Left renal cortex interstitium (tissue), 4 donors: ENCODE measurements at places on chromosomes 2 and 18.

DNA sequence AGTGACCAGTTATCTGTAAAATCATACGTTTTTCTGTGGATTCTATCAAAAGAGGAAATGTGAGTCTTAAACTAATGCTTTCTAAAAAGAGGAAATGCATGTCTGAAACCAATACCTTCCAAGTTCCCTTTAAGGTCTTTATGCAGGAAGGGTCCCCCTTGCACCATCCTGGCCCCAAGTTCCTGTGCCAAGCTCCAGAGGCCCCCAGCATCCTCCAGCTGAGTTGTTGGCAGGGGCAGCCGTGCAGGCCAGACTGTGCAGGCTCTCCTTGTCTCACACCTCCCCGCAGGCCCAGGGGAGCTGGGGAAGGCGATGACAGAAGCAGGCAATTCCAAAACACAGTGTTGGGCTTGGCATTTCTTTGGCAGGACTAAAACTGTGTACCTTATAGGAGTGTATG is 39.2 kb downstream of the DPYSL5 start:
- DNase-seq: no peak

GRCh38 chr18:78582898-78583738 is 396.5 kb upstream of the SALL3 start:
- DNase-seq: no peak

DNA sequence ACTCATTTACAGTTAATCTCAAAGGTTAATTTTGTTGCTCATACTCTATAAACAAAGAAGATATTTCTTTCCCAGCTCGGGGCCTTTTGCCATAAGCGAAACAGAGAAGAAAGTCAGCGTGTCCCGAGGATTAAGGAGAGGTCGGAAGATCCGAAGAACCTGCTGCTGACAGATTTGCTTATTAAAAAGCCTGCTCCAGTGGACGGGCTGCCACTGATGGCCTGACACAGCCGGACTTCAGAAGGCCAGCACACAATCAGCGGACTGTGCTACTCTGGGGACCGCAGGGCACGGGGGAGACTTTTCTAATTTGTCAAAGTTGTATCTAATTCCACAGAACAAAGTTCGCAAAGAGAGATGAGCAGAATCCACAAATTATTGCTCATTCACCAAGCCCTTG is 315.4 kb downstream of the ETAA1 start:
- DNase-seq: no peak

GRCh38 chr18:48161911-48162698 is 231.6 kb upstream of the SMAD2 start:
- DNase-seq: no peak

- DNase-seq: no peak
Observed at GRCh38 chr18:76493213-76494161, 1.6 kb downstream of the ZNF516 start.

DNA sequence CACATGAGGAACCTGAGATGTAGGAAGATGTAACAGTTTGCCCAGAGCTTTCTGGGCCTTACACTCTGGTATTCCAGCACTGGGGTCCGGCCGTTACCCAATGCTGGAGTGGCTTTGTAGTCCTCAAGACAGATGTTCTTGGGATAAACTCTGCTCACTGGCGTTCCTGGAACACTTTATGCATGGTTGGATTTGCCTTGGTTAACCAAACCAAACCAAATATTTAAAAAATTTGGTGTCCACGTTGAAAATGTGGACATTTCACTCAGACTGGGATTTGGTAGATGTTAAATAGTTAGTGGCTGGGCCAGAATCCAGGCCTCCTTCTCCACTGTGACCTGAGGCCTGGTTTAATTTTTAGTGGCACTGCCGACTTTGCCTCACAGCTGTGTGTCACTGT is 81.5 kb downstream of the ACOXL start:
- DNase-seq: no peak

GRCh38 chr2:102258025-102258385 is 53.4 kb upstream of the IL1RL1 start:
- DNase-seq: no peak

DNA sequence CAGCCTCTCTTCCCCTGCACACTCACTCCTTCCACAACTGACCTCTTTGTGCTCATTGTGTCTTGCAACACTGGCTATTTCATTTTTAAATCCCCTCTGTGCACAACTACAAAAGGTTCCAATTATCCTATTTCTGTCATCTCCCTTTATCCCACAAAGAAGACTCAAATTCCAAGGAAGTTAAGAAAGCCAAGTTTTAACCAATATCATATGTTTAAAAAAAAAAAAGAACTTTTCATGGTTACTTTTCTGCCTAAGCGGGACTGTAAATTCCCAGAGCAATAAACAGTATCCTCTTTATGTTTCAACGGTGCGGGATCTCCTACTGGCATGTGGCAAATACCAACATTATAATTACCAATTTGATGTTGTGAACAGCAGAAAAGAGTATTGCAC is 83.8 kb downstream of the DOCK10 start:
- no peak for DNase-seq

- no peak for DNase-seq
Observed at GRCh38 chr2:158191076-158191895, 89.6 kb downstream of the UPP2 start.
